ENCODE measurements at places on chromosomes 13 and 19.

- no peak for DNase-seq
Measured at GRCh38 chr19:30144802-30145201, 202.8 kb downstream of the URI1 start.

DNA sequence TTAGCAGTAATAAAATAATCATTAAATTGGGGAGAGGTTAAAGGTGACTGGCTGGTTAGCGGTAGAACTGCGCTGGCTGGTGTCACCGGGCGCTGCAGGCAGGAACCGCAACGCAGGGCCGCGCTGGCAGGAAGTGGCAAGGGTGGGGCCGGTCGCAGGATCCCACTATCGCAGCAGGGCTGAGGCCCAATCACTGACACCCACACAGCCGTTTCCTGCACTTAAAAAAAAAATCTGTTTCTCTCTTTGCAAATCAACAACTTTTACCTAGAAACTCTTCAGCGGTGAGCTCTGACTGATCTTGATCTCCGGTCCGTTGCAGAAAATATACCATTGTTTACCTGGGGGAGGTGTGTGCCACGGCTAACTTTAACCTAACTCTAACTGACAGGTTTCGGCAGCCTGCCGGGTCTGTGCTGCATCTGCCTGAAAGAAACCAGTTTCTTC is 46.9 kb downstream of the KLF2 start:
- no peak for DNase-seq

DNA sequence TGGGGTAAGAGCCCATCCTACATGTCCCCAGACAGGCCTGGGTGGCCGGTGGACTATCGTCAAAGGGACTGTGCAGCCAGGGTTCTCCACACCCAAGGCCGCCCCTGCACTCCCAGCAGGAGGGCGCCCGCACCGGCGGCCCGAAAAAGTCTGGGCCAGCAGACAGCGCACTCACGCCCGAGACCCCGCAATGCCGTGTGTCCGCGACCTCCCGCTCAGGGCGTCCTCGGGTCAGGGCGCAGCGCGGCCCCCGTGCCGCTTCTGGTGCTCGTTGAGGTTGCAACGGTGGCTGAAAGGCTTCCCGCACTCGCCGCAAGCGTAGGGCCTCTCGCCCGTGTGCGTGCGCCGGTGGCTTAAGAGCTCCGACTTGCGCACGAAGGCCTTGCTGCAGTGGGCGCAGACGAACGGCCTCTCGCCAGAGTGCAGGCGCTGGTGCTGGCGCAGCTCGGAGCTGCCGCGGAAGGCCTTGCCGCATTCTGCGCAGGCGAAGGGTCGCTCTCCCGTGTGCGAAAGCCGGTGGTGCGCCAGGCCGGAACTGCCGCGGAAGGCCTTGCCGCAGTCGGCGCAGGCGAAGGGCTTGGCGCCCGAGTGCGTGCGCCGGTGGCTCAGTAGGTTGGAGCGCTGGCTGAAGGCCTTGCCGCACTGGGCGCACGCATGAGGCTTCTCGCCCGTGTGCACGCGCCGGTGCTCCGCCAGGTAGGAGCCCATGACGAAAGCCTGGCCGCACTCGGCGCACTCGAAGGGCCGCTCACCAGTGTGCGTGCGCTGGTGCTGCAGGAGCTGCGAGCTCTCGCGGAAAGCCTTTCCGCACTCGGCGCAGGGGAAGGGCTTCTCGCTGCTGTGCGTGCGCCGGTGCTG is 2.8 kb upstream of the A1BG start:
- no peak for DNase-seq

GRCh38 chr13:98103531-98103930 is 39.4 kb upstream of the FARP1 start:
- no peak for DNase-seq

GRCh38 chr13:46389457-46390451 is 2.7 kb upstream of the RUBCNL start:
- no peak for DNase-seq

GRCh38 chr13:51626749-51627148 is 42.5 kb downstream of the WDFY2 start:
- no peak for DNase-seq

GRCh38 chr19:5826531-5827341 is 12.8 kb downstream of the FUT6 start:
- peak; percentile 85 for DNase-seq

GRCh38 chr13:70960841-70961443 is 852.7 kb upstream of the KLHL1 start:
- peak; percentile 40 for DNase-seq

DNA sequence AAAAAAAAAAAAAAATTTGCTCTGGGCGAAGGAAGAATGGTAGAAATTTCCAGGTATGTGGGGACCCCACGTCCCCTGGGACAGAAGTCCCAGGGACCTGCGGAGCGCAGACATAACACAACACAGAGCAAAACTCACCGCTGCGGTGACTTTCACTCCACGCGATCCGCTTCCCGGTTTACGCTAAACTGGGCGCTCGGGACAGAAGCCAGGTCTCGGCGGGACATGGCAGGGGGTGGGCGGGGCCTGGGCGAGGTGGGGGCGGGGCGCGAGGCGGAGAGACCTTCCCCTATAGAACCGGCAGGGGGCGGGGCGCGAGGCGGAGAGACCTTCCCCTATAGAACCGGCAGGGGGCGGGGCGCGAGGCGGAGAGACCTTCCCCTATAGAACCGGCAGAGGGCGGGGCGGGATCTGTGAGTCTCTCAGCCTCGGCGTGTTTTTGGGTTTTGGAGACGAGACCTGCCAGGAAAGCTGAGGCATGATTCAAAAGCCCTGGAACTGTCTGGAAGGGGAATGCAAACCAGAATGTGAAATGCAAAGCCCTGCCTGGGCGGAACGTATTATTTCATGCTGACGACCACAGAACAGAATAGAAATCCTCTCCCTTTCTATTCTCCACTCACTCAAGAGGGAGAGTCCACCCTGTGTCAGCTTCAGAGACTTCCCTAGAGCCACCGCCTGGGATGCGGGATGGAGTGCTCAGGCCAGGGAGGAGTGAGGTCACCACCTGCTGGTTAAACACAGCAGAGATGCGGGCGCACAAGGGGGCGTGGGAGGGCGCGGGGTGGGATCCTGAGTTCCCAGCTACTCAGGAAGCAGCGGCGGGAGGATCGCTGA is 20.2 kb upstream of the ERVV-1 start:
- no peak for DNase-seq

GRCh38 chr19:50500060-50500752 is 10.8 kb downstream of the JOSD2 start:
- no peak for DNase-seq

DNA sequence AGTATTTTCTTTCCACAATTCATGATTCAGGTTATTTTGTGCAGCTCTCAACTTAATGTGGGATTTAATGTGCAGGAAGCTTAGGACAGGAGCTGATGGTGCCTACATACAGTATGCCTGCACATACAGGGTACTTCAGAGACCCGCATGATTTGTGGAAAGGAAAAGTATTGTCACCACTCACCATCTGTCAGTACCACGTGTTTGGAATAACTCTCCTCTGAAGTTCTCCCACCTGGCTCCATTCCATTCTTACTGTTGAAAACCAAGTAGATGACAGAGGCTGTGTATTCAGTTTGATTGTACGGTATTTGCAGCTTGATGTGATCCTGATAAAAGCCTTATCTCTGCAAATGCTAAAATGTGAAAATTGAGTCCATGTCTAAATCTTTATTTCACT is 85.7 kb downstream of the ZAR1L start:
- no peak for DNase-seq

DNA sequence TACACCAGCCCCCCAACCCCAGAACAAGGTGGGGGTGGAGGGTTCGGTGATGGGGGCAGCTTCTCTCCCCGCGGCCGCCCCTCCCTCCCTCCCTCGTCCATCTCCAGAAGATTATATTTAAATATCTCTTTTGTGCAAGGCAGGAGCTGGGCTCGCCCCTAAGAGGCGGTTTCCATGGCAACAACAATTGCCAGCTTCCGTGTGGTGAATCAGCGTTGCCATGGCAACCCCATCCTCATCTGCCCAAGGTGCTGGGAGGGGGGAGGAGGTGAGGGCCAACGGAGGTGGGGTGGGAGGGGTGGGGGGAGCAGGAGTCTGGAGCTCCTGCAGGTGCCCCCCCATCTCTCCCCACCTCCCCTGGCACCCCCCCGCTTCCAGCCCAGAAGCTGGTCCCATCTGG is 46.4 kb downstream of the CELF5 start:
- peak; percentile 83 for DNase-seq

DNA sequence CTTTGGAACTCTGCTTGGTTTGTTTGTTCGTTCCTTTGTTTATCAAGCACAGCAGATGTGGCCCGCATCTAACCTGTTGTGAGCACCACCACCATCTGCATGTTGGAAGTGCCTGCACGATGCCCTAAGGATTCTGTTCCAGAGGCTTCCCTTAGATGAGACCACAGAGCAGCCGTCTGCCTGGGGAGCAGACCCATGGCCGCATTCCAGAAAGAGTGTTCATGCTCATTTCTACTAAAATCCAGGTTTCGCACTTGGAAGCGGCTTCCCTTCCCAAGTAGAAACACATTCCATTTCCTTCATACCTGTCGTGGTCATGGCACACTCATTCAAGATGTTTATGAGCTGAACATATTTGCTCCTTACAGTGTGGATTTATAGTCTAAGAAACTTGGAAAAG is 27.2 kb downstream of the COL4A2 start:
- no peak for DNase-seq

- DNase-seq: no peak
Measured at GRCh38 chr13:33287142-33287882, 1.8 kb upstream of the STARD13 start.

DNA sequence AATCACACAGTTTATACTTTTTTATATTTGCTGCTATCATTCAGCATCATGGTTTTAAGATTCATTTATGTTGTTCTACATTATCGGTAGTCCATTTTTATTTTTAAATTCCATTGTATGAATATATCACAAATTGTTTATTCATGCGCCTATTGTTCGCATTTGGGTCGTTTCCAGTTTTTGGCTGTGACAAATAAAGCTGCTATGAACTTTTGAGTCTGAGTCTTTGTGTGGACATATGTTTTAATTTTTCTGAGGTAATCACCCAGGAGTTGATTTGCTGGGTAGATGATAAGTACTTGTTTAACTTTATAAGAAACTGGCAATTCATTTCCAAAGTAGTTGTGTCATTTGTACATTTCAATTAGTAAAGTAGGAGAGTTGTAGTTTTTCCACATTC is 74.2 kb upstream of the CSNK1A1L start:
- DNase-seq: no peak

DNA sequence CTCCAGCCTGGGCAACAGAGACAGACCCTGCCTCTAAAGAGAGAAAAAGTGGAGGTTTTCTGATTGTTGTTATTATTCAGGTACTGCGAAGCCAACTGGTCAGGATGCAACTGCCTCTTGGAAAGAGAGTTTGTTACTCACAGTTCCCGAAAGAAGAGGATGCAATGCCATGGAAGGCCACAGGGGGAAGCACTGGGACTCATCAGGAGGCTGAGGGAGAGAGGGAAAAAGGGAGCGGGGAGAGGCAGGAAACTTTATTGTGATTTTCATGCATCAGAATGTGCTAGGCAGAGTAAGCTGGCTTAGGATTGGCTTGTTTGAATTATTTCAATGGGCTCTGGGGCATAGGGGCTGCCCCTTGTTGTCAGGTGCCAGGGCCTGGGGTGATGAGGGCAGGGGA is 27.6 kb downstream of the MYO9B start:
- no peak for DNase-seq

- DNase-seq: no peak
Measured at GRCh38 chr13:95642999-95643398, 1.5 kb downstream of the DZIP1 start.

GRCh38 chr19:32289566-32290210 is 55.7 kb upstream of the ZNF507 start:
- DNase-seq: no peak

DNA sequence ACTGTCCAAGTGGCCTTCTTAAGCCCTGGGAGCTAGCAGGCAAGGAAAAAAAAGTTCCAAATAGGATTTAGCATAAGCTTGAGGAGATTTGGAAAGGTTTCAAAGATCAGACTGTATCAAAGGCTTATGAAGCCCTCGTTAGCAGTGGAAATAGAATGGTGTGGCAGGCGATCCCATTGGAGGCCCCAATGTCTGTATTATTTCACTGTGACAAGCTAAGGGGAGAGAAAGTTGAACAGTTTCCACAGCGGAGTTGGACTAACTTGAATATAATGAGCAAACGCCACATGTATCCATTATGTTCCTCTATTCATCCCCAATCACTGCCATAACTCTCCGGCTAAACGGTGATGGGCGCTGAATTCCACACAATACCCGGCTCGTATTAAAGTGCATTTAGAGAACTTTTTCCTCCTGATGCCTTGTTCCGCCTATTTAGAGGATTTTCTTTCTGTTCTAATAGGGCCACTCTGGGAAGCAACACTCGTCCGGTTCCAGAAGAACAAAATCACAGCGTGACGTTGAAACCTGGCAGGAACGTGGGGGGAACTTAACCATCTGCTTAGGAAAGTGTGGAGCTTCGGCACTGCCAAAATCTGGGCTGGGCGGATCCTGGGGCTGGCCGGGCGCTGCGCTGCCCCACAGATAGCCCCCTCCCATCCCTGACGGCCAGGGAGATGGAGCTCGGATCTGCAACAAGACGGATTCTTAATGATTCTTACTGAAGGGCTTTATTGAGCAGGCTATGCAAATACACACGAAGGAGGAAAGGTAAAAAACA is 1.0 kb upstream of the PCDH8 start:
- DNase-seq: no peak

DNA sequence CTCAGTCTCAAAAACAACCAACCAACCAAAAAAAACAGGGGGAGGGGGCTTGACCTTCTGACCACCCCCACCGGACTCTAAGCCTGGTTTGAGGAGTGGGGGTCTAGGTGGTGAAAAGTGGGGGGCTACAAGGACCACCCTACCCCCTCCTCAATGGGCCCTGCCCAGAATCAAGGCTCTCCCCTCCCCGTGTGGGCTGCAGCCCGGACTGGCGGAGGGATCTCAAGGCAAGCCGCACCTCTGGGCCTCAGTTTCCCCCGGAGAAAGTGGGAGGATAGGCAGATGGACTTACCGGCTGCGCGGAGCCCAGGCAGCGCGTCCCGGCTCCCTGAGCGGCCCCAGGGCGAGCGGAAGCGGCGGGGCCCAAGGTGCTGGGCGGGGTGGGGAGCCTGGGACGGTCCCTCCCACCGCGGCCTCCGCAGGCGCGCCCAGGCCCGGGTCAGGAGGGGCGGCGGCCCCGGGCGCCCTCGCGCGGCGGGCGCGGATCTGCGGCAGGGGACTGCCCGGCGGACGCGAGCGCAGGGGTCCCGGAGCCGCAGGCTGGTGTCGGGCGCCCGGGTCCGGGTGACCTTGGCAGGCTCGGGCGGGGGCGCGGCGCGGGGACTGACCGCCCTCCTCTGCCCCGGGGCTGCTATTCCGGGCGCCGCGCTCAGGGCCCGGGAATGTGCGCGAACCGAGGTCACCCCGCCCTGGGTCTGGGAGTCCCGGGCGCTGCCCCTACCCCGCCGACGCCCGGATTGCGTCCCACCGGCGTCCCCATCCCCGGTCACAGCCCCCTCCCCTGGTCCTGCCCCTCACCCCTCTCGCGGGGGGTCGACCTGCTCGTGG is at the start of gene ADAMTSL5:
Gene ADAMTSL5 (minus strand): TSS at position 349 of the 828 bp plus-strand sequence. CDS start 2,076 bp downstream, outside the sequence.
- no peak for DNase-seq

GRCh38 chr19:42191855-42192254 is 25.6 kb downstream of the DEDD2 start:
- DNase-seq: no peak

- no peak for DNase-seq
Measured at GRCh38 chr13:26786651-26787295, 26.2 kb upstream of the GPR12 start.

- no peak for DNase-seq
Measured at GRCh38 chr19:601790-602189, 12.1 kb downstream of the HCN2 start.

GRCh38 chr13:50613356-50613831 is 230.1 kb downstream of the DLEU7 start:
- no peak for DNase-seq
